ENCODE measurements at places on chromosomes 6 and 20. TPM values are rescaled to one million over a fixed set of nuclear protein-coding genes. Genes with fewer than 3 reads are reported as not detected.
A peak's percentile ranks its signal among the peaks of the same experiment; 100 is the strongest.

- H3K36me3 ChIP-seq: no peaks in the 10 kb centered on the region
- H3K27ac ChIP-seq: no peak overlapping the region
- DNase-seq: no peak
- H3K4me3 ChIP-seq: no peak overlapping the region
- no peaks in the 10 kb centered on the region for H3K27me3 ChIP-seq
- peaks cover 2% of the 10 kb centered on the region for H3K4me1 ChIP-seq
These were observed 149.1 kb downstream of the ZDHHC14 start for GRCh38 chr6:157530126-157530525.

DNA sequence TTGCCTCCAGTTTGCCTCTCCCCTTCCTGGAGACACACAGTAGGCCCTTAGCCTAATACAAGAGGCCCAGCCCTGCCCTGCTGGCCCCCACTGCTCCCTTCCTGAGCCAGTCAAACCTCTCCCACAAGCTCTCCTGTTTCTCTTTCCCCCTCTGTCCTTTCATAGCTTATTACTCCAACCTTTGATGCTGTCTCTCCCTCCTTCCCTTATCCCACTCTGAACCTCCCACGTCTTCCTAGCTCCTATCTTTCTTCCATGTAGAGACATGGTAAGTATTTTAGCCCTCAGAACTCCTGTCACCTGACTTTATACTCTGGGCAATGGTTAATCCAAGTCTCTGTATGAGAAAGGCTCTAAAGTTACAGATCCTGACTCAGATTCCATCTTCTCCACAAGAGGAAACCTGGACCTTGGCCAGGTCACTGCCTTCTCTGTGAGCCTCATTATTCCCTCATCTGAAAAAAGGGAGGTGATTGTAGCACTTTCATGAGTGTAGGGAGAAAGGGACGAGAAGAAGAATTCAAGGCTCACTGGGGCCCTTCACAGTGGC lies 6.7 kb downstream of the TGIF2 start:
- H3K4me3 ChIP-seq: no peak overlapping the region
- no peak overlapping the region for H3K27ac ChIP-seq
- no peaks in the 10 kb centered on the region for H3K4me1 ChIP-seq
- H3K27me3 ChIP-seq: no peaks in the 10 kb centered on the region
- no peak for DNase-seq

DNA sequence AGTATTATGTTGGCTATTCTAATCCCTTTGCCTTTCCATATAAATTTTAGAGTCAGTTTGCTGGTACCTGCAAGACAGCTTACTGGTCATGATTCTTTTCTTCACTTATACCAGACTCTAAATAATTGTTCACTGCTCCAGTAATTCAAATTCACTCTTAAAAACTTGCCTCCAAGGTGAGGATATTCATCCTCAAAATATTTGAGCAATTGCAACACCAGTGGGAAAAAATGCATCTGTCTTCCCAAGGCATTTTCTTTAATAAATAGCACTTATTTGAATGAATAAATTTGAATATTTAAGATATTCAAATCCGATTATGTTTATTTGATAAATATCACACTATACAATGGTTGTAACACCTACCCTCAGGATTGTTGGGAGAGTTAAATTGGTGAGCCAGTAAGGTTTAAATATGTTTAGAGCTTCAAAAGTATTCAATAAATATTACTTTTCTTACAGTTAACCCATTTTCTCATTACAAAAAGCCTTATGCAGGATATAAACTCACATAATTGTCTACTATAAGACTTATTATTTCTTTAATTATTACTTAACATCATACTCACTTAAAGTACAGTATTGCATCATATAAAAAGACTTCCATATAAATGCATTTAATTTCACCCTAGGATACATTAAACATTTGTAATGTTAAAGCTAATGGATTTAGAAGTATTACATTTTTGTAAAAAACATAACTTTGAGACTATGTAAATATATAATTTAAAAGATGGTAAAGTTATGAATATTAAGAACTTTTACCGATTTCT lies 285.6 kb downstream of the SAMD5 start:
- H3K4me3 ChIP-seq: no peak overlapping the region
- no peaks in the 10 kb centered on the region for H3K4me1 ChIP-seq

DNA sequence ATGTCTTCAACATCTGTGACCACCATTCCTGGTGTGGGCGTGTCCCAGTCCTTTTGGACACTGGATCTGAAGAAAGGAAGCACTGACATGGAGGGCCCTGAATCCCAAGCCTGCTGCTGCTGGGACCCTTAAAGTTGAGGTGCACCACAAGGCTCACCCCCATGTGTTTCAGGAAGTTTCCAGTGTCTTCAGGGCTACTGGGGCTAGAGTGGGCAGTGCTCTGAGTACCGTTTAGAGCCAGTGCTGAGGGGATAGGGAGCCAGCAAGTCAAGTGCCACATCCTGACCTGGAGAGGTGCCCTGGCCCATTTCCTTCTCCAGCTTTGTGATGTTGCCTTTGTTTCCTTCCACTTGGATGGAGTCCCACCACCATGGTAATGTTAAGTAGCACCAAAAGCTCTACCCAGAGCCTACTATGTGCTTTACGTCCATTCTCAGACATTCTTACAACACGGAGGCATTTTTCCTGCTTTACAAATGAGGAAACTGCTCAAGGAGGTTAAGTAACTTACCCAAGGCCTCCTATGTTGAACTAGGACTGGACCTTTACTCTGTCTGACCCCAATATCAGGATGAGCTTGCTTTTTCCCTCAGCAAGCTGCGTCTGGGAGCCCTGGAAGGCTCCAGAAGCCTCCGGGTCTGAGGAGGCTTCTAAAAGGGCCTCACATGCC lies 552 bp upstream of the DEF6 start:
- H3K4me3 ChIP-seq: no peak overlapping the region
- peaks cover 9% of the 10 kb centered on the region for H3K36me3 ChIP-seq
- H3K27ac ChIP-seq: peak overlapping the region; percentile 80
- peaks cover 6% of the 10 kb centered on the region for H3K4me1 ChIP-seq
- no peak for DNase-seq
- no peaks in the 10 kb centered on the region for H3K27me3 ChIP-seq

GRCh38 chr20:16803965-16804792 lies 56.0 kb downstream of the OTOR start:
- H3K4me1 ChIP-seq: no peaks in the 10 kb centered on the region
- no peak overlapping the region for H3K4me3 ChIP-seq
- DNase-seq: no peak
- H3K27ac ChIP-seq: no peak overlapping the region
- H3K36me3 ChIP-seq: no peaks in the 10 kb centered on the region

GRCh38 chr20:21513181-21513663 lies 642 bp downstream of the NKX2-2 start:
- H3K27me3 ChIP-seq: peaks cover 100% of the 10 kb centered on the region
- no peak overlapping the region for H3K27ac ChIP-seq
- H3K4me3 ChIP-seq: peak overlapping the region; percentile 55
- no peaks in the 10 kb centered on the region for H3K36me3 ChIP-seq
- no peaks in the 10 kb centered on the region for H3K4me1 ChIP-seq

GRCh38 chr6:328136-328670 lies 35.9 kb downstream of the DUSP22 start:
- H3K27me3 ChIP-seq: no peaks in the 10 kb centered on the region
- H3K36me3 ChIP-seq: no peaks in the 10 kb centered on the region
- H3K27ac ChIP-seq: peak overlapping the region; percentile 62
- H3K4me3 ChIP-seq: peak overlapping the region; percentile 3
- no peak for DNase-seq

DNA sequence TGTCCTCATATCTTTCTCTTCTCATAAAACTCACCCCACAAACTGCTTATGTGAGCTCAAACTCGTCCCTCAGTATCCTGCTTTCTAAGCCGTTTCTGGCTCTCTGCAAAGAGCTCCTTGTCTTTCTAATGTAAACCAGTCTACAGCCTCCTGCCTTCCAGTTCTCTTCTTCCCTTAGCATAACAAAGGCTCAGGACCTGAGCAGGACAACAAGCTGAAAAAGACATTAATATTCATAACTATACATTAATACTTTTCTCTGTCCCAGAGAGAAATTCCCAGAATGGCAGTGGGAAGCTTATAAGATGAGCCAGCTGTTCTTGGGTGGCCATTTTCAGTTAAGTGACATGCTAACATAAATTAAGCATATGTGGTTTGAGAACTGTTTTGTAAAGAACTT lies 207.0 kb upstream of the TCF21 start:
- no peaks in the 10 kb centered on the region for H3K36me3 ChIP-seq
- no peak overlapping the region for H3K4me3 ChIP-seq

DNA sequence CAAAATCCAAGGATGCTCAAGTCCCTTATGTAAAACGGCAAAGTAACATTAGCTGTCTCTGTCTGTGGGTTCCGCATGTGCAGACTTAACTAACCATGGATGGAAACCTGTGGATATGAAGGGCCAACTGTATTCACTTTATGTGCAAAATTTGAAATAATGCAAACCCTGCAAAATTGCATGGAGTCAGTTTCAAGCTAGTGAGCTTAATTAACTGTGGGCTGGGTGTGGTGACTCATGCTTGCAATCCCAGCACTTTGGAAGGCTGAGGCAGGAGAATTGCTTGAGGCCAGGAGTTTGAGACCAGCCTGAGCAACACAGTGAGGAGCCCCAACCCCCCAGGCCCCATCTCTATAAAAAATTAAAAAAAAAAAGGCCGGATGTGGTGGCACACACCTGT lies 81.4 kb downstream of the ANKS1A start:
- H3K4me1 ChIP-seq: no peaks in the 10 kb centered on the region
- DNase-seq: no peak
- H3K27ac ChIP-seq: no peak overlapping the region
- H3K36me3 ChIP-seq: no peaks in the 10 kb centered on the region

GRCh38 chr6:69719602-69720193 lies 77.1 kb downstream of the LMBRD1 start:
- H3K27me3 ChIP-seq: no peaks in the 10 kb centered on the region
- DNase-seq: no peak
- no peaks in the 10 kb centered on the region for H3K36me3 ChIP-seq
- no peak overlapping the region for H3K4me3 ChIP-seq
- H3K4me1 ChIP-seq: no peaks in the 10 kb centered on the region
- H3K27ac ChIP-seq: no peak overlapping the region

DNA sequence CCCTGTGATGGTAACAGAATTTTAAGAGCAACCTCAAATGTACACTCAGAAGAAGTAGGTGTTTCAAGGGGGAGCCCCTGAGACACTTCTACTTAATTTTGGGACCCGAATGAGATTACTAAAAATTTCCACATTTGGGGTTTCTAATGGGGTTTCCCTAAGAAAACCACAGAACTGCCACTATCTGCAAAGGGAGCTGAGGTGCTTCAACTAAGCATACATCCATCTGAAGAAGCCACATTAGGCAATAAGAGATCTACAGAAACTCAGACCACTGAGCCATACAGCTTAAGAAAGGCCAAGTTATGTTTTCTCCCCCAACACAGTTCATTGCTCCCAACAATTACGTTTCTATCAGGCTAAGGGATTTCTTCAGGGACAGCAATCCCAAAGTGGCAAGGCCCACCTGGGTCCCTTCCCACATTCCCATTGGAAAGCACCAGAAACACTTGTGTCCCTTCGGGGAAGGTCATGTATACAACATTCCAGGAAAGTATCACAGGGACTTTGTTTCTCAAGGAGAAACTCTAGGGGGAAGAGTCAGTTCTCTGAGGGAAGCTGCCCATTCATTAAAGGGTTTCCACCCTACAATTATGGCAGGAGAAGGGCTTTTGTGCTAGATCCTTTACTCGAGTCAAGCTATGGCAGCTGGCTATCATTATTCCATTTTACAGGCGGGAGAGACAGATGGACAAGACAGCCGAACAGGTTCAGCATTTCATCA lies 5.0 kb downstream of the BCL2L1 start:
- no peaks in the 10 kb centered on the region for H3K27me3 ChIP-seq
- peak overlapping the region; percentile 100 for H3K27ac ChIP-seq
- peaks cover 55% of the 10 kb centered on the region for H3K4me1 ChIP-seq
- DNase-seq: no peak
- H3K36me3 ChIP-seq: no peaks in the 10 kb centered on the region
- peak overlapping the region; percentile 73 for H3K4me3 ChIP-seq

- no peak overlapping the region for H3K4me3 ChIP-seq
- DNase-seq: no peak
- H3K36me3 ChIP-seq: no peaks in the 10 kb centered on the region
- H3K4me1 ChIP-seq: peaks cover 5% of the 10 kb centered on the region
These were observed 42.7 kb downstream of the FAM50B start for GRCh38 chr6:3891883-3892282.

DNA sequence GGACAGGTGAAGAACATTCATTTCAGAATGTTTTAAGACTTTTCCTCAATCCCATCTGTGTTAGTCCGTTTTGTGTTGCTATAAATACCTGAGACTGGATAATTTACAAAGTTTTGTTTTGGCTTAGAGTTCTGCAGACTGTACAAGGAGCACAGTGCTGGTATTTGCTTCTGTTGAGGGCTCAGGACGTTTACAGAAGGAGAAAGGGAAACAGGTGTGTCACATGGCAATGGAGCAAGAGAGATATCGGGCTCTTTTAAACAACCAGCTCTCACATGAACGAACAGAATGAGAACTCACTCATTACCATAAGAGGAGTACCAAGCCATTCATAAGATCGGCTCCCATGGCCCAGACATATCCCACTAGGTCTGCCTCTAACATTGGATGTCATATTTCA lies 16.7 kb downstream of the MAP7 start:
- H3K27ac ChIP-seq: no peak overlapping the region
- no peak overlapping the region for H3K4me3 ChIP-seq
- H3K4me1 ChIP-seq: no peaks in the 10 kb centered on the region

- peak; percentile 11 for DNase-seq
- H3K4me1 ChIP-seq: no peaks in the 10 kb centered on the region
These were observed 86.2 kb downstream of the ANKRD60 start for GRCh38 chr20:58141971-58142842.

Gene DOK5
- 3.4 TPM for total RNA-seq

Gene SLC22A23
- 26.3 TPM for total RNA-seq

Gene OPRM1
- total RNA-seq: not detected

Gene DLGAP4
- total RNA-seq: 24.0 TPM

Gene MARCKS
- 50.8 TPM for total RNA-seq

Gene CCN2
- total RNA-seq: 122 TPM

Gene SIM1
- 7.2 TPM for total RNA-seq

Gene ADGRF5
- total RNA-seq: 41.6 TPM

Gene B3GAT2
- under 0.01 TPM for total RNA-seq

Gene MGME1
- 18.7 TPM for total RNA-seq

All from breast epithelium (tissue), 4 donors.